Glutamatergic neuron (in vitro differentiated cells): ENCODE measurements at places on chromosomes 2 and 18.

- peaks cover 11% of the 10 kb centered on the region for H3K4me1 ChIP-seq
- H3K27me3 ChIP-seq = no peaks in the 10 kb centered on the region
- DNase-seq = no peak
- H3K27ac ChIP-seq = no peak overlapping the region
- no peaks in the 10 kb centered on the region for H3K36me3 ChIP-seq
- H3K4me3 ChIP-seq = no peak overlapping the region
Observed at GRCh38 chr18:62832282-62832681, 116.9 kb downstream of the PHLPP1 start.

DNA sequence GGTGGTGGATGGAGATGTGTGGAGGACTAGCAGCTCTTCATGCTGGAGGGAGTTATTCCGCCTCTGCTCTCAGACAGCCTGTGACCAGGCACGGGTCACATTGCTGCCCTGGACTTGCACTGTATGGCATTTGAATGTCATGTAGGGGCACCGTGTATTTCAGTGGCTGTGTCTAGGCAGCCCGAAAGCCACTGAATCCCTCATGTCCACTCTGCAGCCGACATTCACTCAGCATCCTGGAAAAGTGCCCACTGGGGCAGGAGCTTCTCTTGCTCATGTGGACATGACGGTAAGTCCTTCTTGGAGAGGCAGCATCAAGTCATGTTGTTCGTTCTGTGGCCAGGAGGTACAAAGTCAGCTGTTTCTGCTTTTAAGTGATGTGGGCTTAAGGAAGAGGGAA lies 127.9 kb downstream of the SH3RF3 start:
- H3K4me1 ChIP-seq = no peaks in the 10 kb centered on the region
- H3K27me3 ChIP-seq = peaks cover 4% of the 10 kb centered on the region
- no peak overlapping the region for H3K4me3 ChIP-seq

DNA sequence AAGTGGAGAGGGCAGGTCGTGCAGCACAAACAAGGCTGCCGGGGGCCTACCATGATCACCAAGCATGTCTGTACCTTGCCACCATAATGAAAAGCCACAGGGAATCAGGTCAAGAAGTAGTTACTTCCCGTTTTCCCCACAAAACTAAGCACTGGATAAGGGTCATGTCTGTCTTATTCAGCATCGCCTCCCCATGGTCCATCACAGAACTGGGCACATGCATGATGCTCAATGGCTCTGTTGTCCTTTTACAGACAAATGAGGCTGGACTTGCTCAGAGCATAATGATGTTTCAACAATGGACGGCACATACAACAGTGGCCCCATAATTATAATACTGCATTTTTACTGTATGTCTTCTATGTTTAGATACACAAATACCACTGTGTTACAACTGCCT lies 27.5 kb downstream of the REEP1 start:
- H3K4me1 ChIP-seq = peaks cover 38% of the 10 kb centered on the region
- no peak for DNase-seq
- H3K27ac ChIP-seq = no peak overlapping the region
- peaks cover 5% of the 10 kb centered on the region for H3K27me3 ChIP-seq
- H3K36me3 ChIP-seq = no peaks in the 10 kb centered on the region

DNA sequence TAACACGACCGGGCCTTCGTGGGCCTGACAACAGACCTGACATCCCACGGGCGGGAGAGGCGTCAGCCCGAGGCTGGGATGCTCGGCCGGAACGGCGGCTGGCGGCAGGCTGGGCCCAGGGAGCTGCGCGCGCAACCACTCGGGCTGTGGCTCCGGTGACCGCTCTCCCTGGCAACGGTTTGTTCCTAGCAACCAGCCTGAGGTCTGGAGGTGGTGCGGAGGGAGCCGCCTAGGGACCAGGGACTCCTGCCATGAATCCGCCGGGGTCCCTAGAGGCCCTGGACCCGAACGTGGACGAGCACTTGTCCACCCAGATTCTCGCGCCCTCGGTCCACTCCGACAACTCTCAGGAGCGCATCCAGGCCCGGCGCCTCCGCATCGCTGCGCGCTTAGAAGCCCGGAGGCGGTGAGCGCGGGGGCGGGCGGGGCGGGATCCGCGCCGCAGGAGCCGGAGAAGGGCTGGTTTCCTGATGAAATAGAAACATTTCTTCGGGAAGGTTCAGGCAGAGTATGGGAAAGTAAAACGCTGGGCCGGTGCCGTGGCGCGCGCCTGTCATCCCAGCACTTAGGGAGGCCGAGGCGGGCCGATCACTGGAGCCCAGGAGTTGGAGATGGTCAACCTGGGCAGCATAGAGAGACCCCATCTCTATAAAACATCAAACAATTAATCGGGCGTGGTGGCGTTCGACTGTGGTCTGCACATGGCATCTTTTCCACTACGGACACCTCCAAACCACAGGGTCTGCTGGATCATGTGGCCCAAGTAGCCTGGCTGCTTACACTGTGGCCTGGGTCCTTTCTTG lies at the start of gene DRC1:
TSS of gene DRC1 (plus strand) at position 182 of the 803 bp plus-strand sequence. CDS start at position 252, 70 bp downstream.
- no peaks in the 10 kb centered on the region for H3K36me3 ChIP-seq
- H3K4me3 ChIP-seq = peak within 1 kb of the TSS; percentile 81
- H3K27ac ChIP-seq = peak within 1 kb of the TSS; percentile 78
- peaks cover 8% of the 10 kb centered on the region for H3K4me1 ChIP-seq
- peaks cover 2% of the 10 kb centered on the region for H3K27me3 ChIP-seq

GRCh38 chr18:79206444-79206843 lies 137.2 kb downstream of the ATP9B start:
- H3K27me3 ChIP-seq = no peaks in the 10 kb centered on the region
- DNase-seq = no peak
- peaks cover 6% of the 10 kb centered on the region for H3K36me3 ChIP-seq
- peak overlapping the region; percentile 26 for H3K27ac ChIP-seq
- peaks cover 3% of the 10 kb centered on the region for H3K4me1 ChIP-seq

- H3K4me1 ChIP-seq = peaks cover 47% of the 10 kb centered on the region
- H3K36me3 ChIP-seq = no peaks in the 10 kb centered on the region
- peaks cover 4% of the 10 kb centered on the region for H3K27me3 ChIP-seq
- H3K4me3 ChIP-seq = peak overlapping the region; percentile 61
Observed at GRCh38 chr2:194116861-194117260, 1540.2 kb upstream of the SLC39A10 start.
